ENCODE measurements at places on chromosomes 4 and X.
A peak's percentile ranks its signal among the peaks of the same experiment; 100 is the strongest.

- DNase-seq: peak; percentile 24
Observed at GRCh38 chrX:103716962-103717361, 6.3 kb downstream of the TMEM31 start.

DNA sequence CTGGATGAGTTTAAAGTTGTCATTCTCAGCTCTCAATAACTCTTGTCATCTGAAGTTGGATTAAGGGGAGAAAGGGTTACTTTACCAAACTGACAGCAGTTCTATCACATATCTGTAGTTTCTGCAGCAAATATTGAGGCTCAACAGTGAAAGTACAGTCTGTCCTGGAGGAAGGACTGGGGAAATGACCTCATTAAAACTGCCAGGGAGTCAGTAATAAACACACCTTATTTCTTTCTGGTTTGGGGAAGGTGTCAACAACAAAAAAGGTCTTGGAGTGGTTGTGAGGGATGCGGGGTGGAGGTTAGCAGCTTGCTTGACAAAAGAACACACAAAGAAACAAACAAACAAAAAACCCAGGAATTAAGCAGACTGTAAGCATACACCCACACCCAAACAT lies 1418.0 kb downstream of the STIM2 start:
- DNase-seq: no peak

DNA sequence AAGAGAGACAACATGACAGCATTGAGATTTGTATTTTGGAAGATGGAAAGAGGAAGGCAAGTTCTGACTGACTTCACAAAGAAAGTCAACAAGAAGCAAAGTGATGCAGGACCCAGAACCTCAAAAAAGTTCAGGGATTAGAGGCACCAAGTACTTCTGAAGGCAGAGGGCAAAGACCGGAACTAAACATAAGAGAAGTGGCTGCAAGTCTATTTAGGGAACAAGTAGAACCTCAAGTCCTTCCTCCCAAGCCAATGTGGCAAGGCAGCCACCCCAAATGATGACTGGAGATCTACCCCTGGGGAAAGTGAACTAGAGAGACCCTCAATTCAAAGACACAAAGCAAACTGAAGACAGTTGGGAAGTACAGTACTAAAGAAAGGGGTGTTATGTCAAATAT lies 46.6 kb downstream of the SLC39A8 start:
- DNase-seq: no peak

DNA sequence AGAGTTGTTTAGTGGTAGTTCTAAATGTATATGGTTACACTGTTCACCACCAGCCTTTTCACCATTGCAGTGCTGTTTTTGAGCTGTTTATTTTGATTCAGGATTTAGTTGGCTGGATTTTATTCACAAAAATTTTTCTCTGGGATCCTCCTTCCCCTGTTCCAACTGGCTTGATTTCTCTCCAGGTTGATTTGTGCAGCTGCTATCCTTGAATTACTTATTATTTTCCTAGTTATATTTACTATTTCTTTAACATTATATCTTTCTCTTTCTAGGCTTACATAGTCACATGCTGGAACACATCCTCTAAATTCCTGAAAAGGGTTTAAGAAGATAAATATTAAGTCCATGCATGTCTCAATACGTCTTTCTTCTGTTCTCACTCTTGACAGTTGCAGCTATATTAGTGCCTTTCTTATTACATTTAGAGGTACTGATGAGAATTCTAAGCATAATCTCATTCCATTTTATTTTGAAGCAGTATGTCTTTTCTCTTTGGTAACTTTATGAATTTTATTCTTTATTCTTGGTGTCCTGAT lies 82.2 kb downstream of the SUPT20HL2 start:
- DNase-seq: no peak

GRCh38 chr4:182188622-182189021 lies 54.6 kb upstream of the TENM3 start:
- no peak for DNase-seq

DNA sequence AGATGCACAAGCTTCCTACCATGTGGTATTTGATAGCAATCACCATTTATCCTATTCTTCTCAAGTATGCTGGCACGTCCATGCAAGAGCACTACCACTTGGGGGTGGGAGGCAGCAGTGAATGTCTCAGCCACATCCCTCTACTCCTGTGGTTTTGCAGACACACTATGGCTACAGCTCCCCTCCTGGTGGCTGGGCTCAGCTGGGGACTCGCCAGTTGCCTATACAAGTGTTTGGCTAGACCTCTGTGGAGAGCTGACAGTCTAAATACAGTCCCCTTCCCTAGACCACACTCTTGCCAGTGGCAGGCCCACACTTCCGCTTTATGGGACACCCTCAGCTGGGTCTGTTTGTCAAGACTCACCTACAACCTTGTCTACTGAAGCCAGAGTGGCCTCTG lies 53.2 kb downstream of the ADGRA3 start:
- no peak for DNase-seq

GRCh38 chr4:179465131-179465797 lies 2023.0 kb upstream of the AGA start:
- DNase-seq: no peak

DNA sequence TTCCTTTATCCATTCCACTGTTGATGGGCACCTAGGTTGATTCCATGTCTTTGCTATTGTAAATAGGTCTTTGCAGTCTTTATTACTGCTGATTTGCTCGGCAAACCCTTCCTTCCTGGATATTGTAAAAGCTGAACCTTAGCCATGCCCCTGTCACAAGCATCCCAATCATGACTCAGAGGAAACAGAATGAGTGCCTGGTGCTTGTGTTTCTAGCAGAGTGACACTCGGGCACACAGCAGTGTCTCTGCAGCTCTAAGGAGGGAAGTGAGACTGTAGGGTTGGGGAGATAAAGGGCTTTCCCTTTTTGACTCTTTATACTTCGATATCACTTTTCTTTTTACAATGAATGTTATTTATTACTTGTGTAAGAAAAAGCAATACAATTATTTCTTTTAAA lies 83.3 kb downstream of the AKAP4 start:
- DNase-seq: no peak

GRCh38 chr4:155608225-155608885 lies 58.3 kb upstream of the GUCY1A1 start:
- DNase-seq: no peak

DNA sequence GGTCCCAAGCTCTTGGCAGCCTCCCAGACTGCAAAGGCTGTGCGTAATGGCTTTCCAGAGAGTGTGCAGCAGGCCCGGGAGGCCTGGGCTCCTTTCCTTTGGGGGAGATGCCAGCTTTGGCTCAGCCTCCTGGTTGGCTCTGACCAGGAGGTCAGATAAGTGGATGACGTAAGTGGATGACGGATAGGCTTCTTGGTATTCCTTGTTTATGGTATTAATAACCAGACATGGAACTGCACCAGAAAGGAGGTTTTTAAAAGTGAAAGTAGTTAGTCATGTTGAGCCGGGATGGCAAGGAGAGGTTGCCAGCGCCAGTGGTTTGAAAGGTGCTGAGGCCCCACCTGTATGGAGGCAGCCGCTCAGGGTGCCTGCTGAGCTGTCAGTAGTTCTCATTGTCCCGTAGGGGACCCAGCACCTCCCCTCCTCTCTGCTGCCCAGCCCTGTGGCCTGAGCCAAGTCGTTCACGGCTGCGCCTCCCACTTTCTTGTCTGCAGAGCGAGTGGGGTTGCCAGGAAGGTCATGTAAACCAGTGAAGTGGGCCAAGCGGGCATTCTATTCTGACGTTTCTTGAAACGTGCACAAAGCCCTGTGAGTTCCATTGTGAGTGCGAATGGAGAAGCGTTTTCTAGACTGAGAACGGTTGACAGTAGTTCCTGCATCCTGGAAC lies 28.7 kb upstream of the STOX2 start:
- peak; percentile 10 for DNase-seq

DNA sequence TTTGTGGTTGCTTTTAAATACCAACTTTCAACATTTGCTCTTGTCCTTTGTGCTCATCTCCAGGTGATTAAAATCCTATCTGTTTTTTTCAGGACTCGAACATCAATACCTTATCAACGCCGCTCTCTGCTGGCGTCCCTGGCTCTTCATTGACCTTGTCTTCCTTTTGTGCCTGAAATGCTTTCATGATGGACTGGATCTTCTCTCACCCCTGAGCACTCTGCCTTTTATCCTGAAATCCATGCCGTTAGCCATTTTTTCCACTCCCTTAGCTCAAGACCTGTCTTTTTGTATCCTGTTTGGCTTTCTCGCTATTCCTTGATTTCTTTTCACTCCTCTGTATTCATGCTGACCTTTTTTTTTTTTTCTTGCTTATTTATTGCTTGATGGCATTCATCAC lies 549.5 kb upstream of the CPEB2 start:
- no peak for DNase-seq

DNA sequence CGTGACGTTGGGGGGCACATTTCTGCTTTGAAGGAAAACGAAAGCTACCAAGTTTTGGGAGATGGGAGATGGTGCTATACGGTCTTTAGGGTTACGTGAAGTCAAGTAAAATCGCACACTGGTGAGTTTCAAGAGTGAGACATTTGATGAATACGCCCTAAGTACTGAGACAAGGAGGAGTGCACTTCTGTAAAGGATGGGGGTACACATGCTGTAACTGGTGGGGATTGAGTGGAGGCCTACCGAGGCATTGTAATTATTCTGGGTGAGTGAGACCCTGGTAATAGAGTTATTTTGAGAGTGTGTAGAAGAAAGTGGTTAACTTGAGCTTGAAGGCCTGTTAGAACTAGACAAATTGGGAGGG lies 536 bp downstream of the SH3BGRL start:
- DNase-seq: no peak

DNA sequence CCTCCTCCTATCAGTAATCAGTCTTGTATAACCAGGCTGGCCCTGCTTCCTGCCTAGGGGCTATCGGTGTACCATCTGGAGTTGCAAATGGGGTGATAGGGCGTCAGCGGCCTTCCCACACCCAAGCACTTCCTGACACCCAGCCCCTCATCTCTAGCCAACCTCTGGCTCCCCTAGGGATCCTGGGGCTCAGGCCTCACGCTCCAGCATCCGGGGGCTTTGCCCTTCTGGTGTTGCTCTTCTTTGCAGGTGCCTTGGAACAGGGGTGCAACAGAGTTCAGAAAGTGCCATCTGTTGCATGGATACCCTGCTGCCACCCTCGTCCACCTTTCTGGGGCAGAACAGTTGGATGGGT lies 4.1 kb downstream of the IL9R start:
- no peak for DNase-seq

DNA sequence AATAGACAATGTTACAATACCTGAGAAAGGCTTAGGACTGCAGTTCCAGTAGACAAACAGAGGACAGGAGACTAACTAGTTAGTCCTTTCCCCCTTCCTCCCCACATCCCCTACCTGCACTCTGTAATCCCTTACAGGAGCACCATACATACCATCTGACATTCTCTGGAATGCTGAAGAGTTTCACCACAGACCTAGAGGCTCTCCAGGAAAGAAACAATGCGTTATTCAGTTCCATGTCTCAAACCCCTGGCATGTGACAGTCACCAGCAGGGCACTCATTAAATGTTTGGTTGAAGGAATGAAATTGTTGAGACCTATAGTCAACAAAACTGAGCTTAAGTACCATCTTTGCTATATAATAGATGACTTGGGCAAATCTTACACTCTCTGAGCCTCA lies 100.2 kb upstream of the USP38 start:
- no peak for DNase-seq

GRCh38 chrX:134537179-134537955 lies 77.4 kb downstream of the HPRT1 start:
- no peak for DNase-seq

DNA sequence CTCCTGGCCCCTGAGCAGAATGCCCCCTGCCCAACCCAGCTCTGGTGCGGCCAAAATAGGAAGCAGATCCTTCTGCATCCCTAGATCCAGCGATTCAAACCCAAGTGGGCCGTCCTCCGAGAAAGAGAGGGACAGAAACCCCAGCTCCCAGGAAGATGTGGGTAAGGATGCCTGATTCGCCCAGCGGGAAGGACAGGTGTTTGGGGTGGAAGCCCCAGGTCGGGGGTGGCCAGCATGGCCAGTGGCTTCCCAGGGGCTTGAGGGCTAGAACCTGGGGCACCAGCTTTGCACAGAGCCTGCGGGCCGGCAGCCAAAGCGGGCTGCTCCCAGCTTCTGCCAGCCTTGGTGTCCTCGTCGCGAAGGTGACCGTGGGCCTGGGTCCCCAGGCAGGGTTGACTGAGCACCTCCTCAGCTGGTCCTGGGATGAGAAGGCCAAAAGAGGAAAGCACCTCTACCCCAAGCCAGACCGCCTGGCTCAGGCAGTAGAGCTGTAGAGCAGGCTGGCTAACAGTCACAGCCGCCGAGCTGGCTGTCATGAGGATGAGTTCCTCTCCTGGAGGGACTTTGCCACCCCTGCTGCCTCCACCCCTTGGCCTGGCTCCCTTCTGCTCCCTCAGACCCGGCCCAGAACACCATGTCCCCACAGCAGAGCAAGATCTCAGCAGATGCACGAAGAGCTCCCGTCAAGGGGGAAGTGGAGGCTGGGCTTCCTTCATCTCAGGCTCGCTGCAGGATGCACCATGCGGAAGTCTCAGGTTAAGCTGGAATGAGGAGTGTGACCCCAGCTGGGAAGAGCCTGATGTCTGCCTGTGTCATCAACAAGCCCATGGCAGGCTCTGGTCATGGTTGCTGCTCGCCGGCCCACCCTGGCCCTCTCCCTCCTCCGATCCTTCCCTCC lies 59.9 kb downstream of the CPZ start:
- DNase-seq: no peak

- no peak for DNase-seq
Observed at GRCh38 chrX:46686003-46686645, 72.8 kb downstream of the SLC9A7 start.

DNA sequence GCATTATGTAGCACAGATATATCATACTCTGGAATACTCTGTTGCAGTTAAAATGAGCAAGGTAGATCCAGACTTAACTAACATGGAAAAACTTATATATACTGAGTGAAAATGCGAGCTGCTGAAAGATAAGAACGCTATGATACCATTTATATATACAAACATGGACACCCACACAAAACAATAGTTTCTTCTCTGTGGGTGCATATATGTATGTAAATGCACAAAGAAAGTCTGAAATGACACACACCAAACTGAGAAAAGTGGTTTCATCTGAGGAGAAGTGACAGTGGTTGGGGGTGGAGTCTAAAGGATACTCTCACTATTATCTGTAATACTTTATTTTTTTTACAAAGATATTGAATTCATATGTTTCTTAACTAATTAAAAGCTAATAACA lies 12.2 kb upstream of the FGF2 start:
- DNase-seq: no peak

- no peak for DNase-seq
Observed at GRCh38 chr4:79598801-79599200, 190.8 kb upstream of the GK2 start.

- DNase-seq: no peak
Observed at GRCh38 chr4:5084911-5085475, 33.7 kb downstream of the STK32B start.

DNA sequence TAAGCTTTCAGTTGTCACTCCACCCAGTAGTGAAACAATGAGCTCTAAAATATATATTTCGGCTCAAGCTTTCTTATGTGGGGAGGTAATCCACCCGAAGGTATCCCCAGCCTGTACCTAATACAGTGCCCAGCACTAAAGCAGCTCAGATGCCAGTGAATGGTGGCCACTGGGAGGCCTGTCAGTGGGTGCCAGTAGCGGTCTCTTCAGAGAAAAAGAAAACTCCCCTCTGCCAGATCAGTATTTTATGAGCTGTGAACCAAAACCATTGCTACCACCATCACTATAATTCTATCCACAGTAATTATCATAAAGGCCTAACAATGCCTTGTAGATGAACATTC lies 835 bp upstream of the NFKB1 start:
- DNase-seq: no peak
